Smooth muscle cell of the coronary artery (primary cell): ENCODE measurements at places on chromosomes 1 and 21. TPM values are rescaled to one million over a fixed set of nuclear protein-coding genes. Genes with fewer than 3 reads are reported as not detected.

Gene UBE2U
- not detected in 2 replicates for total RNA-seq

Gene ANXA9
- 0.08 and 0.23 TPM in 2 replicates for total RNA-seq

Gene ZNF669
- 3.5 and 7.4 TPM in 2 replicates for total RNA-seq

Gene SGIP1
- total RNA-seq, result 8.6 and 14.9 TPM in 2 replicates

Gene ACADM
- 12.8 and 25.9 TPM in 2 replicates for total RNA-seq

Gene THRAP3
- 33.2 and 82.2 TPM in 2 replicates for total RNA-seq

Gene APOBEC4
- not detected in 2 replicates for total RNA-seq

Gene LAD1
- 1.1 TPM in 1 of 2 replicates, not detected in the other for total RNA-seq
